ENCODE measurements at places on chromosomes 11 and 22.
A peak's percentile ranks its signal among the peaks of the same experiment; 100 is the strongest.

GRCh38 chr11:85718991-85719807 is 33.2 kb upstream of the CCDC89 start:
- no peaks in the 10 kb centered on the region for H3K4me1 ChIP-seq
- no peak for DNase-seq
- H3K27ac ChIP-seq = no peak overlapping the region
- no peak overlapping the region for H3K4me3 ChIP-seq
- no peaks in the 10 kb centered on the region for H3K27me3 ChIP-seq
- H3K36me3 ChIP-seq = peaks cover 19% of the 10 kb centered on the region

GRCh38 chr11:10017911-10018310 is 276.1 kb downstream of the SBF2 start:
- H3K4me3 ChIP-seq = no peak overlapping the region
- H3K4me1 ChIP-seq = peaks cover 5% of the 10 kb centered on the region
- DNase-seq = no peak
- H3K27ac ChIP-seq = no peak overlapping the region
- H3K36me3 ChIP-seq = no peaks in the 10 kb centered on the region

DNA sequence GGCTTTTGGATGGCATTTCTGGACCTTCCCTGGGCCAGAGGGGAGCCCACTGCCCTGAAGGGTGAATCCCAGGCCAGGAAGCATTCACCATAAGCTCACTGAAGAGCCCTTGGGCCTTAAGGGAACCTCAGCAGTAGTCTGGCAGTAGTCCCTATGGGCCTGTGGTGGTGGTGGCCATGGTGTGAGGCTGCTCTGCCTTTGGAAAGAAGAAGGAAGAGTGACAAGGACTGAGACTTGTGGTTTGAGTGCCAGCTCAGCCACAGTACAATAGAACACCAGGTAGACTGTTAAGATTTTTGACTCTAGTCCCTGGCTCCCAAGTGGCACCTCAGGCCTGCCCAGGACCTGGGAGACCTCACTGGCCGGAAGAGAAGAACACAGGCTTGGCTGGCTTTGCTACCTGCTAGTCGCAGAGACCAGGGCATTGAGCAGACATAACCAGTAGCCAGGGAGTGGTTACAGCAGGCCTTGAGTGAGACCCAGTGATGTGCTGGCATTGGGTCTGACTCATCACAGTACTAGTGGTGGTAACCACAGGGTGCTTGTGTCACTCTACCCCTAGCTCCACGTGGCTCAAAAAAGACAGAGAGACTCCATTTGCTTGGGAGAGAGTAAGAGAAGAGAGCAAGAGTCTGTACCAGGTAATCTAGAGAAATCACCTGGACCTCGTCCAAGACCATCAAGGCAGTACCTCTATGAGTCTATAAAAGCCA is 259.8 kb upstream of the BLID start:
- H3K27me3 ChIP-seq = peaks cover 4% of the 10 kb centered on the region
- no peak overlapping the region for H3K4me3 ChIP-seq
- no peak overlapping the region for H3K27ac ChIP-seq
- H3K4me1 ChIP-seq = no peaks in the 10 kb centered on the region
- H3K36me3 ChIP-seq = no peaks in the 10 kb centered on the region

DNA sequence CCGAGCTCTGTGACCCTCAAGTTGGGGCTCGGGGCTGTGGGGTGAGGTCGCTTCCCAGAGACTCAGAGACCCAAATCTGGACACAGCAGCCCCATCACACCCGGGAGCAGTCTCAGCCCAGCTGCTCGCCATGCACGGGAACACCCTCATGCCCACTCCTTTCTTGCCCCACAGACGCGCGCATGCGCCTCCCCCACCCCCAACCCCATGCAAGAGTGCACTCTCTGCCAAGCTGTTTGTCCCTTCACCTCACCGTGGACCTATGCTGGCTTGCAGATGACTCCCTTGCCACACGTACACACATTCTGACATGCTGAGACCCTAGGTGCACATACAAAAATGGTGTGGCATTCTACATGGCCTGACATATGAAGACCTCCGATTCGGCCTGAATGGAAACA is 478 bp upstream of the CD248 start:
- H3K27ac ChIP-seq = peak overlapping the region; percentile 56
- H3K27me3 ChIP-seq = peaks cover 13% of the 10 kb centered on the region
- no peak overlapping the region for H3K4me3 ChIP-seq
- H3K4me1 ChIP-seq = peaks cover 39% of the 10 kb centered on the region
- no peaks in the 10 kb centered on the region for H3K36me3 ChIP-seq

GRCh38 chr22:36301851-36302250 is 48.9 kb downstream of the APOL1 start:
- peaks cover 16% of the 10 kb centered on the region for H3K4me1 ChIP-seq
- H3K4me3 ChIP-seq = no peak overlapping the region
- DNase-seq = no peak
- no peaks in the 10 kb centered on the region for H3K27me3 ChIP-seq

DNA sequence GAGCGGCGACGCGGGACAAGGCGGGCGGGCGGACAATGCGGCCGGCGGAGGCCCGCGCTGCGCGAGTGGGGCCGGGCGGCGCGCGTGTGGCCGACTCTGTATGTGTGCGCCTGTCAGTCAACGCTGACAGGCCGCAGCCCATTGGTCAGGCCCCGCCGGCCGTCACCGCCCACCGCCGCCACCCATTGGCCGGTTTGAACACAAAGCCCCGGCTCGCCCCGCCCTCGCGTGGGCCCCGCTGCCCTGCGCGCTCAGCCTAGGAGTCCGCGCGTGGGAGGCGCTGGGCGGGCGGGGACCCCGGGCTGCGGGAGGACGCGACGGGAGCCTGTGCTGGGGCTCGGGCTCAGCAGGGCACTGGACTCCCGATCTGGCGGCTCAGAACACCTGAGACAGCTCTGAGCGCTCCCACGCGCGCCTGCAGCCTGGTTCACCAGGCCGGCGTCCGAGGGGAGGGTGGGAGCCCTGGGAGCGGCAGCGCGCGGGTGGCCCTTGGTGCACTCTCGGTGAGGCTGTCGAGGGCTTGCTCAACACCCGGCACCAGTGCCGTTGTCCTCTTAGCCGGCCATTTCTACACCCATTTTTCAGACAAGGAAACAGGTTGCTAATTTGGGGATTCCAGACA is at the start of gene SUN2:
Gene SUN2, minus strand, starts transcription at position 88 of the 622 bp plus-strand sequence. CDS start 3,370 bp downstream, outside the sequence.
- peak within 1 kb of the TSS; percentile 100 for H3K27ac ChIP-seq
- H3K4me3 ChIP-seq = peak within 1 kb of the TSS; percentile 95
- DNase-seq = peak; percentile 95
- peaks cover 53% of the 10 kb centered on the region for H3K36me3 ChIP-seq

- no peaks in the 10 kb centered on the region for H3K27me3 ChIP-seq
- no peak overlapping the region for H3K27ac ChIP-seq
- DNase-seq = no peak
- no peaks in the 10 kb centered on the region for H3K36me3 ChIP-seq
- H3K4me1 ChIP-seq = peaks cover 4% of the 10 kb centered on the region
- H3K4me3 ChIP-seq = no peak overlapping the region
Observed at GRCh38 chr22:27242917-27243589, 558.5 kb downstream of the MN1 start.

DNA sequence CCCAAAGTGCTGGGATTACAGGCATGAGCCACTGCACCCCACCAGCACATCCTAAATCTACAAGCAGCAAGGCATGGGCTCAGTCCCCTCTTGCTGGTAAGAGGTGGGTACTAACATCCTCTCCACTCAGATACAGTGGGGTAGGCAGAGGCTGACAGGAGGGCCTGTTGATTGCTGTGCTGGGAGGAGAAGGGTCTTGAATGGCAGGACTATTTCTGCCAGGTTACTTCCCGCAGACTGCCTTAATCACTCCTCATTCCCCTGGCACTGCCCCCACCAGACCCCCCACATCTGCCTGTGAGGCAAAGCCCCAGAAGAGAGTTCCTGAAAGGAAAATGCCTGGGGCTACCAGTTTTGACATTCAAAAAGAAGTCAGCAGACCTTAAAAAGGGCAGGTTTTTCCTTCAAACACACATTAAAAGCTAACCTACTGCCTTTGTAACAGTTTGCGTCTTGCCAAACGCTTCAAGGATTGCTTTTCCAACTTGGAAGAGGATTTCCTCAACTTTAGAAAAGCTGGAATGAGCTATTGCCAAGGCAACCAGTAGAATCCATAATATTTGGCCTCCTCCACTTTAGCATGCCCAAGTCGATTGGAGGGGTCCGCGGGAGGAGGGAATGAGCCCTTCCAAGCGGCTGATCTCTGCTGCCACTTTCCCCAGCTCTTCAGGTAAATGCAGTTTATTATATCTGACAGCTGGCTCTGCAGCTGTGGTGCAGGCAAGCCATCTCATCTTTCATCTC is 62.0 kb downstream of the FDX1 start:
- peaks cover 7% of the 10 kb centered on the region for H3K27me3 ChIP-seq
- H3K36me3 ChIP-seq = no peaks in the 10 kb centered on the region
- no peak overlapping the region for H3K4me3 ChIP-seq
- DNase-seq = no peak

DNA sequence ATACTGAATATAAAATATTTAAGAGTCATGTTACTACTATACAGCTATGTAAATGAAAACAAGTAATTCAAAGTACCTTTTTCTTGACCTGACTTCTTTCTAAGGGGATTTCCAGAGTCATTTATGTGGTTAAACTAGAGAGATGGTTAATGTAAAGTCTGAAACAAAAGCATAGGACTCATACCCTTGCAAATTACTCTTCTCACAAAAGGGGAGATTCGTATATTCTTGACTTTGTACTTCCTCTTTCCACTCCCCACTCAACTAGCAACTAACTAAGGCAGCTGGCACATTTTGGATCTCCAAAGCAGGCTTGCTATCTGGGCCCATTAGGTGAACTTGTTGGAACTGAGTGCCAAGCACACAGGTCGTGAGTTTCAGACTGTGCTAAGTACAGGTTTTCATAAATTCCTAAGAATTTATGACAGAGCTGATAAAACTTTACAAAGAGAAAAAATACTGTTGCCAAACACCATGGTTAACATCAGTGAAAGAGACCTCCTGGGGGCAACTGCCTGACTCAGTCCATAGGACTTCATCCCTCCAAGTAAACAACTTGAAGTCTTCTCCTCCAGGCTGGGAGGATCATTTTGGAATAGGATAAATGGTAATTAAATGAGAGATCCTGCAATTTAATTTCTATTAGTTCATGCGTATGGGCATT is 77.0 kb upstream of the DDI1 start:
- H3K27me3 ChIP-seq = no peaks in the 10 kb centered on the region
- H3K36me3 ChIP-seq = no peaks in the 10 kb centered on the region
- no peak for DNase-seq
- no peaks in the 10 kb centered on the region for H3K4me1 ChIP-seq
- H3K27ac ChIP-seq = no peak overlapping the region

DNA sequence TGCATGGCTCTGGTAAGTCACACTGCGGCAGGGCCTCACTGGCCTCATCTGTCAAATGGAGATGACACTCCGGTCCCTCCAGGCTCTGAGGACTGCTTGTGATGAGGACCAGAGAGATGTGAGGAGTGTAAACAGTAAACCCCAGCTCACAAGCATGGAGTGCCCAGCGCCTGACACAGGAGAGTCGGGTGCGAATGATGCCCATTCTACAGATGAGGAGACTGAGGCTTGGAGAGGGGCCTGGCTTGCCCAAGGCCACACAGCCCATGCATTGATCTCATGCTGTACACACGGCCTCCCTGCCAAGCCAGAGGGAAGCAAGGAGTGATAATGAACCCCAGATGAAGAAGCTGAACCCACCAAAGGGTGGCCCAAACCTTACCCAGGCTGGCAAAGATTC is 37.2 kb downstream of the ELFN2 start:
- no peaks in the 10 kb centered on the region for H3K36me3 ChIP-seq
- peaks cover 3% of the 10 kb centered on the region for H3K27me3 ChIP-seq
- H3K4me1 ChIP-seq = no peaks in the 10 kb centered on the region
- H3K4me3 ChIP-seq = no peak overlapping the region
- no peak overlapping the region for H3K27ac ChIP-seq

DNA sequence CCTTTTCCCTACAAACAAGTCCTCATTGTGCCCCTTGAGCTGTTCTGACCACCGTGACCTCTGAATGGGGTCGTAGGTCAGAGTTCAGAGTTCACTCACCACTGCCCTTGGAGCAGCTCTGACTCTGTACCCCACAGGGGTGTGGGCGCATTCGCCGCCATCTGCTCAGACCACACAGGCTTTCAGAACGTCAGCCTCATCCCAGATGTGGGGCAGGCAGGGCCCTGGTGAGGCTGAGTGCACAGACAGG is 14.8 kb upstream of the MUC5B start:
- H3K4me3 ChIP-seq = no peak overlapping the region
- H3K4me1 ChIP-seq = no peaks in the 10 kb centered on the region
- H3K36me3 ChIP-seq = no peaks in the 10 kb centered on the region

DNA sequence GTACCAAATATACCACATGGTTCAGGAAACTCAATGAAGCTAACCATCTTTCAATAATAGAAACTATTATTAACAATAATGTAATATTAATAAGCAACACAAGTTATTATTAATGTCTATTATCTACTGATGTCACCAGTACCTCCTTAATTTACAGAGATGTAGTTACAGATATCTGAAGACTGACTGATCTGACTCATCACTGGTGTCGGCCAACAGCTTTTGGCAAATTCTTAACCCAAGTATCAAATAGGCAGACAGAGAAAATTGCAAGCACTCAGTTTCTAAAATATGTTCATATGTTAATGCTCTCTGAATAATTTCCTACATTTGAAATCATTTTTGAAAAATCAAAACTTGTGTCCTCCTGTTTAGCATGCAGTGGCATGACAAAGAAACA is 100.4 kb upstream of the DDI1 start:
- H3K4me1 ChIP-seq = no peaks in the 10 kb centered on the region
- H3K27me3 ChIP-seq = no peaks in the 10 kb centered on the region
- DNase-seq = no peak
- no peak overlapping the region for H3K27ac ChIP-seq
- no peak overlapping the region for H3K4me3 ChIP-seq

DNA sequence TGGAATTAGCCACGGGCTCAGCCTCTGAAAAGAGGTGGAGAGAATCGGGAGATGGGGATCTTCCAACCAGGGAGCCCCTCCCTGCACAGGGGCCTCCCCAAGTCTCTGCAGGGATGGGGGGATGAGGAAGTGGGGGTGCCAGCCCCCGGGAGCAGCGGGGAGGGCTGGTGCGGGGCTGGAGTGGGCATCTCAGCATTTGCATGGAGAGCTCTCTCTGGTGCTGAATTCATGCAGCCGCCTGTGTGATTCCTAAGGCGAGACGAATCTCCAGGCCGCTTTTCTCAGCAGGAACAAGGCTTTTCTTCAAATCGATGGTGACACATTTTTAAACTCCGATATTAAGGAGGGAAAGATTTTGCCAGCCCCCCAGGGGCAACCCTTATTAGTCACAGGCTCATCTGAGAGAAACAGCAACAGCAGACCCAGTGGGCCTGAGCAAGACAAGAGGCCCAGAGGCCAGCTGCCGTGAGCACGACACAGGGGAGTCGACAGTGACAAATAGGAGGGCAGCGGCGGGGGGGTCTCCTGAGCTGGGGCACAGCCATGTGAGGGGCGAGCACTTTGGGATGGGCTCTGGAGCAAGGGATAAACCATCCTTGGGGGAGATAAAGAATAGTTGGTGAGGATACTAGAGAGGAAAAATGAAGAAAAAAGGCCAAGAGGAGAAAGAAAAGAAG is 29.0 kb downstream of the MACROD1 start:
- H3K27me3 ChIP-seq = no peaks in the 10 kb centered on the region
- DNase-seq = no peak
- H3K27ac ChIP-seq = no peak overlapping the region
- H3K4me3 ChIP-seq = no peak overlapping the region
- H3K36me3 ChIP-seq = no peaks in the 10 kb centered on the region

Data from activated CD4-positive, alpha-beta memory T cell treated with anti-CD3 and anti-CD28 coated beads, Interleukin-2, amount 10 ng/mL, durations not matched to agents 7 days and 5 days (primary cell).